Neuronal stem cell (in vitro differentiated cells): ENCODE measurements at places on chromosomes 12 and 14.

- no peak for DNase-seq
These were observed 1.1 kb downstream of the TOGARAM1 start for GRCh38 chr14:44963044-44963528.

GRCh38 chr12:53225635-53226424 lies 6.2 kb downstream of the RARG start:
- no peak for DNase-seq

- no peak for DNase-seq
These were observed 1957.4 kb upstream of the SEL1L start for GRCh38 chr14:83491091-83491490.

DNA sequence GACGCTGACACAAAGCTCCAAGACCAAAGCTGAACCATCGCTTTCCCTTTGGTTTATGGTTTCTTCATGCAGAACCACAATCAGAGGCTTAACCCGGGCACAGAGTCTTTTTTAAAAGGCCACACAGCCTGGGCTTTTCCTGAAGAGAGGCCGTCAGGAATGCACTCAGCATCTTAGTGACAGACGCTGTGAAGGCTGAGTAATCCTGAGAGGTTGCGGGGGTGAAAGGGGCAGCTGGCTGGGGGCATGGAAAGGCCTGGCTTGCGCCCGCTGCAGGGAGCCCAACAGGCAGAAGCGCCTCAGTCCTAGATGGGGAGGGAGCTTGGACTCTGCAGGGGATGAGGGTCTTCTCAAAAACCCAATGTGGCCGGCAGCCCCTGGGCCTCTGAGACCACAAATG lies 13.6 kb downstream of the CTDSP2 start:
- DNase-seq = no peak

DNA sequence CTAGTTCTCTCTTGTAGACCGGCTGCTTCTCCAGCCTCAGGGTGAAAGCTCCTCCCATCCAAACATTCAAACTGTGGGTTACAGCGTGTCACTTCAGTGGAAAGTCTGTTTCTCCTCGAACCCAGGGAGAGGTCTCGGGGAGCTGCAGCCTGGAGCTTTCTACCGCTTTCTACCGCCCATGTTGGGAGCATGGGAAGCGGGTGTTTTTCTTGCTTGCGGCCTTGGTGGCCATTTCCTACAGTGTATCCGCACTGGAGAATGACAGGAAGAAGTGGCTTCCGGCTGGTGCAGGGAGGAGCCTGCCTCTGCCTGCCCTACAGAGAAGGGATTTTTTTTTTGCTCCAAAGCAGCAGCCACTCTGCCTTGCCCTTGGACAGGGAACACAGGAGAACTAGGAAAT lies 21.2 kb downstream of the ZFP36L1 start:
- no peak for DNase-seq

- DNase-seq = no peak
These were observed 60.3 kb downstream of the SAMD4A start for GRCh38 chr14:54627219-54627539.
